ENCODE measurements at places on chromosomes 6 and 20.
A peak's percentile ranks its signal among the peaks of the same experiment; 100 is the strongest.

- DNase-seq, result no peak
Measured at GRCh38 chr20:58140787-58141425, 87.5 kb downstream of the ANKRD60 start.

GRCh38 chr6:15483060-15483459 lies 179.8 kb downstream of the DTNBP1 start:
- peak; percentile 68 for DNase-seq

- DNase-seq, result peak; percentile 73
Measured at GRCh38 chr6:109237077-109237985, 142.0 kb downstream of the CEP57L1 start.

DNA sequence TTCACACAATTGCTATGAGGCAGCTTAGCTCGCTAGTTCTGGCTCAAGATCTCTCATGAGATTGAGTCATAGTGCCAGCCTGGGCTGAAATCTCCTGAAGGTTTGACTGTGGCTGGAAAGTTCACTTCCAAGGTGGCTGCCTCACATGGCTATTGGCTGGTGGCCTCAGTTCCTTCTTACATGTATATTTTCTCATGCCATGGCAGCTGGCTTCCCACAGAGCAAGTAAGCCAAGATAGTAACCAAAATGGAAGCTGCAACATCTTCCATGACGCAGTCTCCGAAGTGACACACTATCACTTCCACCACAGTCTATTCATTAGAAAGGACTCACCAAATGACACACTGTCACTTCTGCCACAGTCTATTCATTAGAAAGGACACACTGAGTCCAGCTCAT lies 160.4 kb upstream of the PRDM1 start:
- DNase-seq, result no peak

DNA sequence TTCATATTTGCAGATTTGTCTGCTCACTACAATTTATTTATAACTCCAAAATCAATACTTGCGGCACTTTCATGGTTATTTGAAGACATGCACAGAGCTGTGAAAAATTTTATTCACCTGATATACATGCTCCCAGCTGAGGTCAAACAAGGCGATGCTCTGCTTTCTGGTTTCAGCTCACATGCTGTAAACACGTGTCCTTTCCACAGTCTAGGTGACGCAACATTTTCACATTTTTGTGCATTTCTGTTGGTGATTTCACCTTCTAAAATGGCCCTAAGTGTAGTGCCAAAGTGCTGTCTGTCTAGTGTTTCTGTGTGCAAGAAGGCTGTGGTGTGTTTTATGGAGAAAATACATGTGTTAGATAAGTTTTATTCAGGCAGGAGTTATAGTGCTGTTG lies 650.5 kb downstream of the RNF144B start:
- DNase-seq, result no peak

- no peak for DNase-seq
Measured at GRCh38 chr20:34574861-34575260, 16.3 kb downstream of the MAP1LC3A start.

GRCh38 chr6:143176090-143177021 lies 115.7 kb downstream of the AIG1 start:
- DNase-seq, result peak; percentile 84

DNA sequence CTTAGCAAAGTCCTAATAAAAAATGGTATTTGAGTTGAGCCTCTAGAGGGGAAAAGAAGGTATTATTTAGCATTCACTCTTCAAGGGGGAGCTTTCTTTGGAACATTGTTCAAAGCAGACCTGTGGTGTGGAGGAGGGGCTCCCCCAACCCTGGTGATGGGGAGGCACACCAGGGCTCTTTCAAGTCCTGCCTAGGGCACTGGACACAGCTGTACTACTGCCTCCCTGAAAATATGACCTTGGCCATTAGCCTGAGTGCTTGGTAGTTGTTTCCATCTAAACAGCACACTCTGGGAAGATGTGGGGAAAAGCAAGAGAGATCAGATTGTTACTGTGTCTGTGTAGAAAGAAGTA lies 215.1 kb upstream of the CNR1 start:
- DNase-seq, result no peak

- DNase-seq, result no peak
Measured at GRCh38 chr6:71287926-71288227, 734 bp upstream of the OGFRL1 start.

- no peak for DNase-seq
Measured at GRCh38 chr6:71011871-71012371, 55.1 kb upstream of the B3GAT2 start.

GRCh38 chr6:167472880-167473279 lies 148.0 kb downstream of the TTLL2 start:
- DNase-seq, result no peak

DNA sequence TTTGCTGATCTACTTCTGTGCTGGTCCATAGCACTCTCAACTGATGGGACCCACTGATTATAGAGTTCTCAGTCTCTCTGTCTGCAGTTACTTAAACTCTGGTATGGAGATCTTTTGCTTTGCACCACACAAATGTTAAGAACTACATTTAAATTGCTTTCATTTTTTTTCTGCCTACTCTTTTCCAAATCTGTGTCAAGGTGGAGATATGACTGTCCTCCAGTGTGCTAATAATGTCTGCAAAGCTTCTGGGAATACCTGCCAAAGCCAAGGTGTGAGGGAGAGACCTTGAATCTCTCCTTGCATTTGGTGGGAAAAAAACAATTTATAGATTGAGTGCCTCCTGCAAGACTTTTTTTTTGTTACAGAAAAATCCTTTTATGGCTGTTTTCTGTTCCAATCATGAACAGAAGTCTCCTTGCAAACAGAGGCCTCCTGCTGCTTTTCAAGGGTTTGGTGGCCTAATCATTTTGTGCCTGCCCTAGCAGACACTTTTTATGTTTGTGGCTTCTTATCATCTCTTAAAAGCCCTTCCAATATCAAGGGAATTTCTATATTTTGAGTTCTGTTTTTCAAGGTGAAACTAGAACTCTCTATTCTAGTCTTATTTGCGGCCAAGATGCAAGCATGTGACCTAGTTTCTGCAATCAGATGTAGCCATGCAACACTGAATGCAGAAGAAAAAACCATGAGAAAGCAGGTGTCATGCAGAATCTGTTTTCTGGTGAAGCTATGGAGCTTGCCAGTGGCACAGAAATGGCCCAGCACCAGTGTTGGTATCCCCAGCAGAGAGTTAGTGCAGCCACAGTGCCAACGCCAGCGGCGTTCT lies 23.2 kb upstream of the AKIRIN2 start:
- no peak for DNase-seq

DNA sequence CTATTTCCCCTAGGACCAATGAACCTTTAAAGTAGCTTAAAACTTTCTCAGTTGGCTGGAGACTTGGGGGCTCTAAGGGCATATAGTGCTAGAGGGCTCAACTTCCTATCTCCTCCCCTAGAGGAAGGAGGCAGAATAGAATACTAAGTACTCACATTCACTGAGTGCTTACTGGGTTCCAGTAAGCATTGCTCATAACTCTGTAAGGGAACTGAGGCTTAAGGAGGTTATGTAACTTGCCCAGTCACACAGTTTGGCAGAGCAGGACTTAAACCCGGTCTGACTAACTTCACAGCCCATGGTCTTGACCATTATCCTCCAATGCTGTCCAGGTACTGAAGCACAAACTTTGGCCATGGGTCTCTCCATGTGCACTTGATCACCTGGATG lies 12.5 kb downstream of the SESN1 start:
- peak; percentile 87 for DNase-seq

GRCh38 chr6:79777713-79778579 lies 146.8 kb downstream of the SH3BGRL2 start:
- DNase-seq, result peak; percentile 76

DNA sequence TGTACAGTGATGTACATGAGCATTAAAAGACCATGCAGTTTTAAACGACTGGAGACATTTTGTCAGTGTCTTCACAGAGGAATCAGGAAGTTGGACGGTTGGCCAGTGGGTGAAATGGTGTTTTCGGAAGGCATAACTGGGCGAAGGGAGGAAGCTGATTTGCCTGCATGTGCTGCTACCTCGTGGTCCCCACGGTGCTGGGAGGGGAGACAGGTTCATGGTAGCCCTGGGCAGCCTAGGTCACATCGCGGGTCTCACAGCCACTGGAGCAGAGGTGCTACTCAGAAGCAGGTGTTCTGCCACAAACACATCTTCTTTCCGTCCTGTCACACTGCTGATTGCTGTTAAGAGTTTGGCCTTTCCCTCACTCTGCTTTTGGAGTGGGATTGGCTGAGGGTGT lies 35.2 kb downstream of the HIVEP1 start:
- no peak for DNase-seq

GRCh38 chr20:33621717-33622400 lies 40.3 kb upstream of the C20orf144 start:
- DNase-seq, result no peak

GRCh38 chr6:133467982-133468380 lies 226.8 kb downstream of the EYA4 start:
- peak; percentile 13 for DNase-seq

DNA sequence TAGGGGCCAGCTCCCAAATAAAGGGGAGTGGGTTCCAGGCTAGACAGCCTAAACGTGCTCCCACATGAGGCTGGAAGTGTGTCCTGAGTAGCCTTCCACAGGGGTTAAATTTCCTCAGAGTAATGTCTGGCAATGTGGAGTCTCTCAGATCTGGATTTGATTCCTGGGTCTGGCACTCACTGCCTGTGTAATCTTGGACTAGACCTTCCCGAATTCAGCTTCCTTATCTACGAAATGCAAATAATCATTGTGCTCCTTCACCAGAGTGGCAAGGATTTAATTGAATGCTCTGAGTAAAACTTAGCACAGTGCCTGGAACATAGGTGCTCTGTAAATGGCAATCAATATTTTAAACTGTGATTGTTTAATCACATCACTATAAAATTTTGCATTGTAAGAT lies 114.4 kb downstream of the SLX4IP start:
- no peak for DNase-seq

GRCh38 chr6:22807261-22807660 lies 237.9 kb downstream of the HDGFL1 start:
- DNase-seq, result no peak

GRCh38 chr6:161684731-161685475 lies 411.0 kb upstream of the AGPAT4 start:
- DNase-seq, result no peak

DNA sequence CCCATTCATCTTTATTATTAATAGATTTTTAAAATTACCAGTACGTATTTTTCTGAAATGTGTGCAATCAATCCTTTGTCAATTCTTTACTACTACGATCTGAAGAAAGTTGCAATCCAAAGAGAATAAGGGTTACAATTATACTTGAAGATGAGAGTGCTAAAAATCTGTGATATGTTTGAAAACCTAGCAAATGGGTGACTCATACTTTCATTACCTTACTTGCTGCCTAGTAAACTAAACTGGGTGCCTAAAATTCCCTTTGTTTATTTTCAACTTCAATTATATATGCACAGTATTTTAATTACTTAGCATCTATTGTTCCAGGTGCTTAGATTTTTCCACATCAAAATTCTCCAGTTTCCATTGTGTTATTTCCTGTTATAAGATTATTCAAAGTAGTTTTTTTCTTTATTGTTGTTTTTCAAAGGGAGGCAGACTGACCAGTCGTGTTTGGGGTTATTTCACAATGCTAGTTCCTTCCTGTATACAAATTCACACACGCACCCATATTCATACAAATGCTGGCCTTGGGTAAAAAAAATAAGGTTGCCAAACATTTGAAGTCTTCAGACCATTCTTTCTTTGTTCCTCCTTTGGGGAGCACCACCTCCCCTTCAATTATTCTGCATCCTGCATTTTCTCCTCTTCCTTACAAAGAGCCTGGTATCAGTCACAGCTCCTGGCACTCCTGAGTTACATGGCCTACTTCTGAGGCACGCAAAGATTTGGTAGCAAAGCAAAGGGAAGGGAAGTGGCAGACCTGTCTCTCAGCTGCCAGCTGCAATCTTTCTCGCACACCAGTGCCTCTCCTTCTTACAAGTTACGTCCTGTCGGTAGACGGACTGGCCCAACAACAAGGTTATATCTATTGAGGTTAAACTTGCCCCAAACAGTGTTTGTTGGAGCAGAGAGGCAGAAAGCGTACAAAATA lies 16.2 kb upstream of the FAM135A start:
- DNase-seq, result peak; percentile 74

GRCh38 chr6:23587582-23587981 lies 538.4 kb upstream of the NRSN1 start:
- DNase-seq, result no peak

GRCh38 chr6:109372130-109372529 lies 10.1 kb downstream of the CD164 start:
- DNase-seq, result peak; percentile 35

- DNase-seq, result no peak
Measured at GRCh38 chr6:110125361-110125760, 54.1 kb downstream of the WASF1 start.

DNA sequence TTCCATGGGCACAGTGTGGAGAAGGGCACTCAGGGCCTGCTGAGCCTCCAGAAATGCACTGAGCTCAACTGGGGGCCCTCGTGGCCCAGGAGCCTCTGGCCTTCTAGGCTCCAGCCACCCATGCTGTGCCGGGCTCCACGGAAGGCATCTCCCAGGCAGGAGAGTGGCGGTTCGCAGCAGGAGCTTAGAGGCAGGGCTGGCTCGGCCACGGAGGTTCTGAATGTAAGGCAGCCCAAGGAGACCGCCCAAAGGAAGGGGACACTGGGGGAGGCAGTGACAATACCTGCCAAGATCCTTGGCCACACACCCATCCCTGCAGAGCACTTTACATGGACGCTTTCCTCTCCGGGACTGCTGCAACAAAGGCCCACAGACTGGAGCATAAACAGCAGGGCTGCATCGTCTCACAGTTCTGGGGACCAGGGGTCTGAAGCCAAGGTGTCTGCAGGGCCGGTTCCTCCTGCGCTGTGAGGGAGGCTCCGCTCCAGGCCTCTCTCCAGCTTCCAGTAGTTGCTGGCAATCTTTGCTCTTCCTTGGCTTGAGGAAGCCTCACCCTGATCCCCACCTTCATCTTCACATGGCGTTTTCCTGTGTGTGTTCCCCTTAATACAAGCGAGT lies 128.2 kb upstream of the CDH4 start:
- no peak for DNase-seq

Data from cardiac fibroblast (primary cell).